ENCODE measurements at places on chromosomes 5 and 9.

DNA sequence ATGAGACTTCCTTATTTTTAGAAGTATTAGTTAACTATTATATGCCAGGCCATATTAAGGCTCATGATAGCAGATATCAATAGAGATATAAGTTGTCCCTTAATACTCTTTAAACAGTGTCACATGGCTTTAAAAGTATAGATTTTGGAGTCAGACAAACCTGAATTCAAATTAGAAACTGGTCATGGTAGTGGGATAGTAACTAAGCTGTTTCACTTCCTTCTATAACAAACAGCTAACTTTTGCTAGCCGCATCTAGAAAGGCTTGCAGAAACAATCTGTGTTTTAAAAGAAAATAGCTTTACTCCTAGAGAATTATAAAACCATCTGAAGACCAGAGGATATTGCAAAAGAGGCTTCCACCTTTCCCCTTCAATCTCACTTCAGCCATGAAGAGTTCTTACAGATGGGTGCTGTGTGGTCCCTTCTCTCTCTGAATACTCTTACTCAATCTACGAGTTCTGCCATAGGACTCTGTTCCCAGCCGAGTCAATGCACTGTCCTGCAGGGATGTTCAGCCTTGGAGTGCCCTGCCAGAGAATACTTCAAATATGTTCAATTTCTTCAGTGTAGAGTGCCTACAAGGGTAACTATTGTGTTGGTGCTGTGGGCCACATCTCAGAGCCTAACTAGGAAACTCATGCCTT lies 810.2 kb downstream of the EFNA5 start:
- no peak for DNase-seq

DNA sequence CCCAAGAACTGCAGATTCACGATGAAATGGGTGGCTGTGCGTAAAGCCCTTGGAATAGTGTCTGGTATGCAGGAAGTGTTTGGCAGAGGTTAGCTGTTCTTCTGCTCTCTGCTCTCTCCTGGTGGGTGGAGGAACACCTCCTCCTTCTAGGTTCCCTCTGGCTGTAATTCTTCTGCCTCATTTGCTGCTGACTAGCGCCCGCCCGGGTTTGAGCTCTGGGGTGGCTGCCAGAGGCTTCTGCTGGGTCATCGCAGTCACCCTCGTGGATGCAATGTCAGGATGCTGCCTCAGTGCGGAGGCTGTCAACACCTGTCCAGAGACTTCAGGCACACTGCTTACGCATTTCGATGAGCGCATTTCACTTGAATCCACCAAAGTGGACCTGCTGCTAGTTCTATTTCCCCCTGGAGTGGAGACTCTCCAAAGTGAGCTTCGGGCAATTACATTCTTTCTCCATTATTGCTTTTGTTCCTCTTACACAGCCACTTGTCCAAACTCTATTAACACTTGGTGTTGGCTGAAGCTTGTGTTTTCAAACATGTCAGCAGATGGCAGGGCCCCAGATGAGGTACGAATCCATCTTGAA lies 11.7 kb downstream of the DOCK2 start:
- DNase-seq, result no peak

DNA sequence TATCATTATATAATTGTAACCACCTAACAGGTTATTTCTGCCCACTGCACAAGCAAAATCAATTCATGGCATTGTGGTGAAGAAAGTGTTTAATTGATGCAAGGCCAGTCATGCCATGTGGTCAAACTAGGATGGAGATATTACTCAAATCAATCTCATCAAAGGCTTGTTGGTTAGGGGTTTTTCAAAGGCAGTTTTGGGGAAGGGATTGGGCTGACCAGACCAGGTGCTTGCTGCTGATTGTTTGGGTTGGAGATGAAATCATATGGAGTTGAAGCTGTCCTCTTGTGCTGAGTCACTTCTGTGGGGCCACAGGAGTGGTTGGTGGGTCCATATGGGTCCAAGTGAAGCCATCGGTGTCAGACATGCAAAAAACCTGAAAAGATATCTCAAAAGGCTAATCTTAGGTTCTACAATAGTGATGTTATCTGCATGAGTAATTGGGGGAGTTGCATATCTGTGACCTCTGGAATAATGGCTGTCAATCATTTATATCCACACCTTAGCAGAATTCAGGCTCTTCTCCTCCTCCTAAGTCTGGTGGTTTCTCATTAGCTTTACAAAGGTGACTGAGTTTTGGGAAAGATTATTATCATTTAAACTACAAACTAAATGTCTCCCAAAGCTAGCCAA lies 44.9 kb downstream of the HMGCS1 start:
- DNase-seq, result no peak

GRCh38 chr5:170166101-170166500 lies 60.4 kb downstream of the FOXI1 start:
- DNase-seq, result no peak

GRCh38 chr9:122814545-122814944 lies 13.8 kb downstream of the PDCL start:
- no peak for DNase-seq

DNA sequence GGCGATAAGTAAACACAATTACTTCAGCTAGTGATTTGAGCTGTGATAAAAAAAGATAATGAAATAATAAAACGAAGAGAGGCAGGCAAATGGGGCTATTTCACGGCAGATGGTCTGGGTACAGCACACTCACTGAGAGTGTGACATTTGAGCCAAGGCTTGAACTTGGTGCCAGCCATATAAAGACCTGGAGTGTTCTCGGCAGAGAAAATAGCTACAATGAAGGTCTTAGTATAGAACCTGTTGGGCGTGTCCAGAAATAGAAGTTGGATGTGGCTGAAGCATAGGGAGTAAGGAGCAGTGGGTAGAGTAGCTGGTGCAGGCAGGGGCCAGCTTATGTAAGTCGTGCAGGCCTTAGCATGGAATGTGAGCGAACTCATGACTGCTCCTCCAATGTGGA lies 660.3 kb upstream of the WWC1 start:
- DNase-seq, result no peak

GRCh38 chr9:128394379-128395168 lies 23.4 kb downstream of the URM1 start:
- DNase-seq, result no peak

DNA sequence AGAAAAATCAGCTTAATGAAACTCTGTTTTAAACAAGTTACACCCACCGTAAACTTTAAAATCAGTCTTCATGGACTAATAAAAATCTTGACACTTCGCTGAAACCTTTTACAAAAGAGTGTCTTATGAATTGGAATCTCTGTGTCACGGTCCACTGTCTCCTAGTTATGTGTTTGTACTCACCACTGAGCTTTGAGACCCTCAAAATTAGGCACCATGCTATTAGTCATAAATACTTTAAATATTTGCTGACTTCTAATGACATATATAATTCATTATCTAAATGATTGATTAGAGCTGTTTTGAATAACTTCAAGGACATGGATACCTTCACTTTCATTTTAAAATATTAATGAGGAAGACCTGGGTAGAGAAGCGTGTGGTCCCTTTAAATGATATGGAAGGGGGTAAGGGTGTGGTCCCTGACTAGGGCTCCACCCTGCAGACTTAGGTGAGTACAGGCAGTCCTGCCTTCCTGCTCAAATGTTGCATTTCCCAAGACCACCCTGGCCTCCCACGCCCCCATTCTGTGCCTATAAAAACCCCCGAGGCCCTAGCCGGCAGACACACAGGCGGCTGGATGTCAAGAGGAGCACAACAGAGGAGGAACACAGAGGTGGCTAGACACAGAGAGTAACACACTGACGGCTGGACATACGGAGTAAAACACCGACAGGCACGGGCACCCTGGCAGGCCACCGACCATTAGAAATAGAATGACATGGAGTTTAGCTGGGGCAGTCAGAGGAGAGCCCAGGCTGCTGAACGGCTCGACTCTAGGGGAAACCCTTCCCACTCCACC lies 179.0 kb upstream of the CDH9 start:
- DNase-seq, result no peak

DNA sequence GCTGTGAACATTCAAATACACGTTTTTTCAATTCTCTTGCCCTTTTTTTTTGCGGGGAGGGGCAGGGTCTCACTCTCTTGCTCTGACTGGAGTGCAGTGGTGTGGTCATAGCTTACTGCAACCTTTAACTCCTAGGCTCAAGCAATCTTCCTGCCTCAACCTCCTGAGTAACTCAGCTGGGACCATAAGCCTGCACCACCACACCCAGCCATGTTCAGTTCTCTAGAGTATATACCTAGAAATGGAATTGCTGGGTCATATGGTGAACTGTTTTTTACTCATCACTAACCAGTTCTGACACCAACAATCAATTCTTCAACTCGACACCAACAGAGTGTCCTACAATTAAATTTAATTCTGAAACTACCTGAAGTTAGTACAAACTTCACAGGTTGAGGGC lies 85.5 kb upstream of the ZNF169 start:
- no peak for DNase-seq

DNA sequence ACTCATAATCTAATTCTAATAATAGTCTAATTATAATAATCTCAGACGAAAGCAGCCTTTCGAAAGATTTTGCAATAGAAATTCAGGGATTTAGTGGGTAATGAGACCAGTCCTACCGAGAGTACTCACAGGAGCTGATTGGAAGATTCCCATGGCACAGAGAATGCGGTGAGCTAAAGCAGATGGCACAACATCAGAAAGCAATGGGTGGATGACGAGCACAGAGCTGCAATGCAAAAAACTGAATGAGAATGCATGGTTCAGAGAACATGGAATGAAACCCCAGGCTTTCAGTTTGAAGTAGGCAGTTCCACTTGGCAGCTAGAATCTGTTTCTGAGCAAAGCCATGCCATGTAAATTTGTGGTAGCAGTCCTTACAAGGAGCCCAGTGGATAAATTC lies 78.2 kb upstream of the SPINK5 start:
- DNase-seq, result no peak

- no peak for DNase-seq
These were observed 87.7 kb downstream of the MACIR start for GRCh38 chr5:103346162-103346748.

DNA sequence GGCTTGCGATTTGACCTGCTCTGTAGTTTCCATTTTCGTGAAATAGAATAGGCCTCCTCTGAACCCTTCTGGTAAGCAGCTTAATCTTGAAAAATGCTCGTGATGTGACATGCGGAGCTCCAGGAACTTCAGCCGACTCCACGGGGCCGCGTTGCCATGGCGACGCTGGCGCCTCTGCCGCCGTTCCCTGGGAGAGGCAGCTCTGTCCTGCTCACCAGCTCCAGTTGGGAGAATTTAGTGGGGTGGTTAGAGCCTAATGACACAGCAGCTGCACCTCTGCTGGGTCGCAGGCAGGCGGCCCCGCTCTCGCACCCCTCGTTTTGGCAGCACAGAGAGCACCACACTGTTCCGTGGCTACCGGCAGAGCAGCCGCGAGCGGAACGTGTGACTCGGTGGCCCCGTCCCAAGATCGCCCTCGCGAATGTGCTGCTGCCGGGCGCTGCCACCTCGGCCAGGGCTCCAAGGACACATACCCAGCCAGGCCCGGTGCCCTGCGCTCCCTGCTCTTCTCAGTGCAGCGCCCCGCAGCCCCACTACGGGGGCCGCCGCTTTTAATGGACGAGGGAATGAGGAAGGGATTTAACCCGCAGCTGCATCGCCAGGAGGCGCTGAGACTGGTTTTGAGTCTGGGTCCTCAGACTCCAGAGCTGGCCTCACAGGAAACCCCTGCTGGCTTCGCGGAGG lies 131.2 kb upstream of the LMX1B start:
- DNase-seq, result no peak

- no peak for DNase-seq
These were observed 233.4 kb upstream of the CDH6 start for GRCh38 chr5:30960036-30960435.

GRCh38 chr5:55908804-55909203 lies 57.6 kb downstream of the IL31RA start:
- no peak for DNase-seq

GRCh38 chr5:147391781-147392180 lies 118.1 kb downstream of the DPYSL3 start:
- DNase-seq, result no peak

GRCh38 chr5:103139264-103139865 lies 19.3 kb downstream of the PPIP5K2 start:
- peak; percentile 63 for DNase-seq

DNA sequence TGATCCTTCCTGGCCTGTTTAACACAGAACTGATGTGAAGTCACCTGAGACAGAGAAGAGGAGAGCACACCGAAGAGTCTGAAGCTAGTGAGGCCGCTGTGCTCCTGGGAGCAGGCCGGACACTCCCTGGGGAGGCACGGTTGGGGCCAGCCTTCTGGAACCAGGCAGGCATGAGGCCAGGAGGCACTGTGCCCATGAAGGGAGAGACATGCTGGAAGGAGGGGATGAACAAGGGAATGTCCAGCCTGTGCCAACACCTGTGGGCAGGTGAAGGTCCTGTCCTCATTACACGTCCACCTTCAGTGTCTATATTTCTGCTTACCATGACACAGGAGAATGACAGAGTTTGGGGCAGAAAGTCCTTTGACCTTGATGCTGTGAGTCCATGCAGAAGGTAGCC lies 183.8 kb upstream of the S1PR3 start:
- no peak for DNase-seq

DNA sequence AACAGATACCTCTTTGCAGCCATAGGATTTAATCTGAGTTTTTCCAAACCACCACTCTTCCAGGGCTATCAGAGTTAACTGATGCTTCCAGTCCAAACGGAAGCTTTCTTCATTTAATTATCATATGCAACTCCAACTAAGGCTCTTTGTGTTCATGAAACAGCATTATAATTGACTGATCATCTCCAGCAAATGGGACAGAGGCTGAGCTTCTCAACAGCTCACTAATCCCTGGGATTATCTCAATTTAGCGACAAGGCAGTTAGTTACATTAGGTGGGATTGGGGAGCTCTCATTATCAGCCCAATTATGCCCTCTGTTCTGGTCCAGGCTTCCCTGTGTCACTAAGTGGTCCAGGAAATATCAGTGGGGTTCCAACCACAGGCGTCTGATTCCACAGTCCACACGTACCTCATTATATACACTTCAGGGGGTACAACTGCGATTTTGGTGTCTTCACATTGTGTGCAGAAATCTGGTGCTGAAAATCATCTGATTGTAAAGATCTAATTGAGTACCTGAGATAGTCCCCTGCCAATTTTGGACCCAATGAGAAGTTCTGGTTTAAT lies 313.5 kb upstream of the PANK3 start:
- DNase-seq, result no peak

GRCh38 chr5:157747173-157747740 lies 3.7 kb downstream of the LSM11 start:
- no peak for DNase-seq

DNA sequence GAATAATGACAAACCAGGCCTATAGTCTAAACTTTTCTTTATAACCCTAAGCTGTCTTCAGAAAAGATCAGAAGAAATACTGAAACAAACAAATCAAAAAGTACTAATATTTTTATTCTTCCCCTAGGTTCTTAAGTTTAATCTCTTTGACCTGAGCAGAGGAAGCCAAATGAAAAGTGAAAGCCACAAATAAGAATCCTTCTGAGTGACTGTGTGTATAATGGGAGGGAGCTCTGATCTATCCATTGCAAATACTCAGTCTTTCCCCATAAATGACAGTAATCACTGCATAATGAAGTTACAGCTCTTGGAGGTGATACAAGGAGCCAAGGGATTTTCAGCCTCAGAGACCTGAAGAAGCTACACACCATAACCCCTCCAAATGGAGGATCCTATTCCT lies 126.9 kb upstream of the ATP10B start:
- DNase-seq, result no peak

GRCh38 chr5:59729820-59730219 lies 163.7 kb downstream of the PDE4D start:
- DNase-seq, result no peak

- DNase-seq, result no peak
These were observed 346.7 kb downstream of the PLK2 start for GRCh38 chr5:58113172-58113571.

Data from activated naive CD8-positive, alpha-beta T cell treated with anti-CD3 and anti-CD28 coated beads, Interleukin-2, amount 50 U/mL, for 16 hours (primary cell).